ENCODE measurements at places on chromosomes 12 and 14. TPM values are rescaled to one million over a fixed set of nuclear protein-coding genes. Genes with fewer than 3 reads are reported as not detected.
A peak's percentile ranks its signal among the peaks of the same experiment; 100 is the strongest.

Gene MIP
- not detected for total RNA-seq

Gene GUCY2C
- total RNA-seq = 2.6 TPM

- no peak for DNase-seq
These were observed 21.6 kb downstream of the C12orf71 start for GRCh38 chr12:27060740-27061139.

- DNase-seq = no peak
These were observed 360.4 kb downstream of the ATP23 start for GRCh38 chr12:58301730-58302122.

DNA sequence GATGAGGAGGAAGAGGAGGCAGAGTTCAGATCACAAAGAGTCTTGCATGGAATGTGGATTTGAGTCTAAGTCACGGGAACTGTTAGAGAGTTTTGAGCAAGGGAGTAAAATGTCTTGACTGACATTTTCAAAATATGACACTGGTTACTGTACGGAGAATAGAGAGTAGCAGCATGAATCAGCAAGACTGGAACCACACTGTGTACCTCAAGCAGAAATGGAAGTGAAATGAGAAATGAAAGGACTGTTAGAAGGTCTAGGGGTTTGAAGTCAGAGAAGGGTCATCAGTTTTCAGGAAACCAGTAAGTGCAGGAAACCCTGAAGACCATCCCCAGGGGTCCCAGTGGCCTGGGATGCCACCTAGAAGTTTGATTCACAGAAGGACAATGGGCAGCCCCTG is 236.3 kb downstream of the GALC start:
- no peak for DNase-seq

DNA sequence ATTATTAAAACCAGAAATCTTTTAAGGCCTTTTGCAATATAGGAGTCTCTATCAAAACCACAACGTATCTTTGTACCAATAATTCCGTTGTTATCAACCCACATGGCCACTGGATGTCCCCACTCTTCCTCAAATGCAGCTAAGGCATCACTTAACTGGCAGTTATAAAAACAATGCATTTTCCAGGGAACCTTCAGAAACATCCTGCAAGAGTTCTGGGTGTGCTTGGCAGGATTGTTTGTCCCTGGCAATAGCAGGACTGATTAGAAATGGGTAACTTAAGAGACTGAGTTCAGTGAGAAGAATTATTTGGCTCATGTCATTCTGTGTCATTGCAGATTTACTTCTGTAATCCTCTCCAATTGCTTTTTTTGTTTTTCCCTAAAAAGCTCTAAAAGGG is 112.0 kb downstream of the SLC15A5 start:
- DNase-seq = peak; percentile 80
